ENCODE measurements at places on chromosomes 5 and 9. TPM values are rescaled to one million over a fixed set of nuclear protein-coding genes. Genes with fewer than 3 reads are reported as not detected.

- no peak for DNase-seq
These were observed 1295.1 kb upstream of the C9orf72 start for GRCh38 chr9:28868228-28868990.

DNA sequence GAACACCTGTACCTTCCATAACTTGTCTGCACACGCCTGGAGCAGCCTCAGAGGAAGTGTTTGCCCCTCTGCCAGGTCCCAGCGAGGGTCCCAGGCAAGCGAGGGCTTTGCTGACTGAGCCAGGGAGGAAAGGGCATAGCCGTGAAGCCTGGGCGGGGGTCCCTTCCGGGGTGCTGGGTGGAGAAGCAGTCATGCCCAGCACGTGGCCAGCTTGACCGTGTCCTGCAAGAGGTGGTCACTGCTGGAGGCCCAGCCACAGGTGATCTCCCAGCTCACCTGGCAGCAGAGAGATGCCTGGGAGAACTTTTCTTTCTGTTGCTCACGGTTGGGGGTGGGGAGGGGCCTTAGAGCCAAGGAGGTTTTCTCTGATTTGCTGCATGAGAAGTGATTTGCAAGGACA lies 195.3 kb downstream of the CACNA1B start:
- DNase-seq = no peak

- no peak for DNase-seq
These were observed 101.4 kb downstream of the ATG10 start for GRCh38 chr5:82073179-82073578.

- no peak for DNase-seq
These were observed 220.8 kb upstream of the NFIL3 start for GRCh38 chr9:91644433-91644832.

GRCh38 chr9:86102626-86103025 lies 3.3 kb upstream of the GOLM1 start:
- no peak for DNase-seq

- no peak for DNase-seq
These were observed 59.9 kb downstream of the SLC1A3 start for GRCh38 chr5:36666274-36666673.

DNA sequence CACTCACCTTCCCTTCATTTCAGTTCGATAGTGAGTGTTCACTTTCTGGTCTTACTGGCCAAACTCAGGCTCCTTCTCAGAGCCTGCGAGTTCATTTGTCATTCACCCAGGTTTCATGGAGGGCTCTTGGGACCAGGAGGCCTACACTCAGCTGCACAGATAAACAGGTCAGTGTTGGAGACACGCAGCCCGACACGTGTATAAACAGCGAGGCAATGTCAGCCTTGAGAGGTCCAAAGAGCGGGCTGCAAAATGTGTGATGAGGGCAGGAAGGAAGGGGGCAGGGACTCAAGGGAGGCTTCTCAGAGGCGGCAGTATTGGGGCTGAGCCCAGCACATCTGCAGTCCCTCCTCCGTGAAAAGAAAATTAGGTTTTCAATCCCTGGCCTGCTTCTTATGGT lies 82.6 kb upstream of the ZNF618 start:
- no peak for DNase-seq

DNA sequence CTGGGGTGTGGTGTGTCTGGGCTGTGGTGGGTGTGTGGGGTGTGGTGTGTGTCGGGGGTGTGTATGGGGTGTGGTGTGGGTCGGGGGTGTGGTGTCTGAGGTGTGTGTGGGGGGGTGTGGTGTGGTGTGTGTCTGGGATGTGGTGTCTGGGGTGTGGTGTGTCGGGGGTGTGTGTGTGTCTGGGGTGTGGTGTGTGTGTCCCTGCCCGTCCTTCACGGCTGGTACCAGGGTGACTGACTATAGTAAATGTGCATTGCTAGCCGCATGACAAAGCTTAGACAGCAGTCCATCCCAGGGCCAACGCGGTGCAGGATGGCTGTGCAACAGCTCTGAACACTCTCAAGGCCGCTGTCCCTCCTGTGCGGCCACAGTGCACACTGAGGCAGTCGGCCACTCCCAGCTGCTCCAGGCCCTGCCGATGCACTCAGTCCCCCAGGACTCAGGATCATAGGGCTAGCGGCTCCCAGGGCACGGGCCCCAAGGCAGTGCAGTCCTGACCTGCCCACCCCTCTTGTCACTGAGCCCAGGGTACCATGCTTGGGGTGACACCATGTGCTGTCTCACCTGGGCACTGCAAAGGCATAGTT lies 54.0 kb downstream of the SECISBP2 start:
- no peak for DNase-seq

GRCh38 chr5:73705364-73705763 lies 79.4 kb downstream of the ARHGEF28 start:
- DNase-seq = no peak

GRCh38 chr5:149474198-149474597 lies 77.0 kb downstream of the CSNK1A1 start:
- peak; percentile 58 for DNase-seq

- DNase-seq = peak; percentile 20
These were observed 109.9 kb downstream of the TMEM174 start for GRCh38 chr5:73282923-73283322.

- DNase-seq = peak; percentile 48
These were observed 208.3 kb downstream of the ENC1 start for GRCh38 chr5:74432216-74432615.

DNA sequence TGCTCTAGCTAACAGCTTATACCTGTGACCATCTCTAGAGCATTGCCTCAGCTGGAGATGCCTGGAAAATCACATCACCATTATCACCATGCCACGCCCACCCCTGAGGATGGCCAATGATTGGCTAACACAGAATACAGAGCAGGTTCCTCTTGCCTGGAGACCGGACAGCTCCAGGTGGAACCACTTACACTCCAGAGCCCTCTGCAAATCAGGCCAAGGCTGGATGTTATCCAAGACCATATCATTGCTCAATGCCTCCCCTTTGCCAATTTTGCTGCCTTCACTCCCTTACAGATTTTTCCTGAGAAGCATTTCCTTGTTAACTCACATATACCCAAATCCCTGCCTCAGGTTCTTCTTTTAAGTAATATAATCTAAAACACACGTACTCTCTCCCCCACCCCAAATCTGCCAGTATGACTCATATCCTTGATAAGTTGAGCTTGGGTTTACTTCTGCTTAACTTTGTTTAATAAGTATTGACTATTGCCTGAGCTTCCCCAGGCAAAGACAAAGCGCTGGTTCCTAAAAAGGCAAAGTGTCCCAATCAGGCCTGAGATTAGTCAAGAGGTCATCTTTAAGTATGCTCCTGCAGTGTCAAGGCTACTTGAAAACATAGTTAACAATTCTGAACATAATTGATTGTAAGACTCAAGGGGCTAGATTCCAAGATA lies 309.6 kb downstream of the EPB41L4A start:
- DNase-seq = no peak

GRCh38 chr5:134115806-134116175 lies 1.3 kb downstream of the TCF7 start:
- no peak for DNase-seq

GRCh38 chr5:78065663-78066062 lies 228.8 kb downstream of the AP3B1 start:
- DNase-seq = no peak

DNA sequence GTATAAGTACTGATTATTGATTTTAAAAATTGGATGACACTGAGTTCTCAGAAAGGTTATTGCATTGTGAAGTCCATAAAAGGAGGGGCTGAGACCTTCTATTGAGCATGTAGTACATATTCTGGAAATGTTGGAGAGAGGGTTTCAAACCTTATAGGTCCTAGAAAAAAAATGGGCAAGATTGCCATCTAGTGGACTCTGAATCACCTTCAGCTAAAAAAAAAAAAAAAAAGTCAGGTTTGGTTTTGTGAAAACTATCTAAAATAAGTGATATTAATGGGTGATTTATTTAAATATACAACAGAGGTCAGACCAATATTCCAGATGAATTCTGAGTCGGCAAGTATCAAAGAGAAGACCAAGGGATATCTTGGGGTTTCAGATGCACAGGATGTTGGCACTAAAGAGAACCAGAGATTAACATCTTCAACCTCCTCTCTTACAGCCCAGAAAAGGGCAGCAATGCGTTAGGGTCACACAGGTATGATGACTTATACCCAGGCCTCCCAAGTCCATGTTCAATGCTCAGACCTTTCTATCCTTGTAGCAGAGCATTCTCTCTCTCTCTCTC lies 109.8 kb upstream of the NMUR2 start:
- no peak for DNase-seq

DNA sequence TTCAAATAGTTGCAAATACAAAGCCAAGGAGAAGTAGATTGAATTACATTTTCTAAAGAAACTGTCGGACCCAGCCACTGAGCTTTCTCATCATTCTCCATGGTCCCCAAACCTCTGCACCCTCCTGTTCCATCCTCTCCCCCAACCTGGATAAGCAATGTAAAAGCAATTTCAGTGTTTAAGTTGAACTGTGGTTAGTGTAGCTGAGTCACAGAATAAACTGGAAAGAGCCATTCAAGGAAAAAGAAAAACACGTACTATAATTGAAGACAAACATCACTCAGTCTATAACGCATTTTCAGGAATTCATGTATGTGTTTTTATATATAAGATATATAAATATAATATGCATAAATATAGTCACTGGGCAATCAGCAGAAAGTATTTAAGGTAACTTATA lies 54.1 kb upstream of the TMEM161B start:
- DNase-seq = no peak

GRCh38 chr9:124849801-124850200 lies 3.5 kb upstream of the WDR38 start:
- DNase-seq = no peak

DNA sequence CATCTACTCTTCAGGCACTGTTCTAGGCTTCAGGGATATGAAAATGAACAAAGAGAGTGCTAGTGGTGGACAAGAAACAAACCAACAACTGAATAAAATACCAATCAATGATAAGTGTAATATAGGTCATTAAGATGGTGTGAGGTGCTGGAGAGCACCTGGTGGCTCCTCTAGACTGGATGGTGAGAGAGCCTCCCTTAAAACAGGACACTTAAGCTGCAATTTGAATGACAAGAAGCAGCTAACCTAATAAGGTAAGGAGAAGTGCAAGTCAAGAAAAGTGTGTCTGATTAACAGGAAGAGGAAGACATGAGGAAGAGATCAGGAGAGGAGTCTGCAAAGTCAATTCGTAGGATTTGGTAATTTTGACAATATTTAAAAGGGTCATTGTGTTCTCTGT lies 23.1 kb downstream of the JAKMIP2 start:
- DNase-seq = no peak

GRCh38 chr5:140881889-140882590 lies at the start of gene PCDHA13:
Gene PCDHA13, plus strand, starts transcription at chr5:140882124. Its CDS starts 145 bp downstream, at chr5:140882269.
- no peak for DNase-seq

GRCh38 chr9:118059484-118060278 lies 355.5 kb downstream of the TLR4 start:
- peak; percentile 6 for DNase-seq

DNA sequence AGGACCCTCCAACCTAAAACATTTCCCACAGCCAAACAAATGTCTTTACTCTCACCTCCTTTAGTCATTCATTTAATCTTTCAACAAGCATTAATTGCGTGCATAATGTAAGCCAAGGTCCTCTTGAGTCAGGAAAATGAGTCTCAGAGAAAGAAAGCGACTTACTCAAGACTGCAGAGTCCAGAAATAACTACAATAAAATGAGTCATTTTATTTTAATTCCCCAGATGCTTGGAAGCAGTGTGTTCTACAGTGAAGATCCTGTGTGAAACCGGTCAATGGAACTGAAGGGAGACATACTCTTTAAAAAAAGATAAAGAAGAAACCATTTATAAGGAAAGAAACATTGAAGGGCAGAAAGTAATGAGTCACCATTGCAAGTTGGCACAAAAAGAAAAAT lies 513.7 kb downstream of the CDK5RAP2 start:
- no peak for DNase-seq

DNA sequence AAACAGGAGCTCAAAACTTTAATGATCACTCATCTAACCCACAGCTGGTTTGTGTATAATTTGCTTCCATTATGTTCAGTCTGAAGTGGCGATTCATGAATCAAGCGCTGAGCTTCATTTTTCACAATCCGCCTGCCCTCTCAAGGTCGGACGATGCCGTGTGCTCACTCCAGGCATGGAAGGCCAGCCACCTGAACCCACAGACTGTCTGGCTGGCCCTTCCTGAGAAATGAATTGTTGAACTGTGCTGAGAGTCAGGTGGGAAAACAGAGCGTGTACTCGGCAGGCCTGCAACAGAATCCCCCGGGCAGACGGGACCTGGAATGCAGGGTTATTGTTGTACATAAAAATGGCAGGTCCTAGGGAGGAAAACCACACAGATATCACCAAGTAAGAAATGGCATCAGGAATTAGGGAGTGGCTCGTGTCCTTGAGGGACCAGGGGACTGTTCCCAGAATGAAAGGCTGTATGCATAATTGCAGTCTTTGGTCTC lies 375.7 kb downstream of the IRX2 start:
- no peak for DNase-seq

GRCh38 chr5:4704951-4705350 lies 435.2 kb upstream of the ADAMTS16 start:
- no peak for DNase-seq

DNA sequence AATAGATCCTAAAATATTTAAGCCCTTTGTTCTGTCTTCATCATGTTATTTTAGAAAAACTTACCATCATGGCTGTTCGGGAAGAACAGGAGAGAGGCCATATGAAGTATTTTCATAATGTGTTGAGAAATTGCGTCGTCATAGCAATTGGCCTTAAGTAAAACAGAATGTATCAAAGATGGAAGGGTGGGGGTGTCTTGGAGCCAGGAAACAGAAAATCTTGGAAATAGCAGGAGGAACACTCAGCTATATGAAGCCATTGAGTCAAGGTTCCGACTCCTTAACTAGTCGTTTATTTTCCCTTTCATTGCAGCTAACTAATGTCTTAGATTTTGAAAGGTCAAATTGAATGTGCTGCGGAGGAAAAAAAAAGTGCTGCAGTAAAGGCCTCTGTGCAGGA lies 1.3 kb downstream of the SPTAN1 start:
- DNase-seq = no peak

- DNase-seq = no peak
These were observed 3.2 kb upstream of the MAP3K1 start for GRCh38 chr5:56812110-56812509.

GRCh38 chr9:124673063-124673462 lies 98.0 kb downstream of the NR6A1 start:
- no peak for DNase-seq

- no peak for DNase-seq
These were observed 90.1 kb downstream of the THBS4 start for GRCh38 chr5:80125022-80125961.

GRCh38 chr5:135013947-135014570 lies 20.0 kb downstream of the PITX1 start:
- peak; percentile 76 for DNase-seq

GRCh38 chr9:21056931-21057330 lies 20.8 kb downstream of the IFNB1 start:
- DNase-seq = no peak

Gene TAS2R1
- not detected for total RNA-seq

Gene SCGB3A2
- not detected for total RNA-seq

Gene DNAJB5
- 16.5 TPM for total RNA-seq

Gene OR13C3
- total RNA-seq = not detected

Gene SELENOP
- 503 TPM for total RNA-seq

Gene NUTM2F
- 0.40 TPM for total RNA-seq

Gene GRHPR
- 191 TPM for total RNA-seq

Gene ANKRD18A
- total RNA-seq = 33.7 TPM

Gene CEL
- total RNA-seq = 2.8 TPM

Gene GADD45G
- total RNA-seq = 88.5 TPM

Gene PPP2R2B
- 0.68 TPM for total RNA-seq

Gene HEMGN
- total RNA-seq = not detected

Gene MARCOL
- total RNA-seq = not detected

Measured in prostate gland (tissue), 2 donors.